Activated T-helper 1 cell treated with anti-CD3 and anti-CD28 coated beads, Interleukin-2, amount 50 U/mL, for 16 hours (primary cell): ENCODE measurements at places on chromosomes 16 and 17.

GRCh38 chr16:17382949-17383863 lies 87.6 kb downstream of the XYLT1 start:
- no peak for DNase-seq

GRCh38 chr17:43935204-43935925 lies 6.9 kb downstream of the PPY start:
- DNase-seq = no peak

DNA sequence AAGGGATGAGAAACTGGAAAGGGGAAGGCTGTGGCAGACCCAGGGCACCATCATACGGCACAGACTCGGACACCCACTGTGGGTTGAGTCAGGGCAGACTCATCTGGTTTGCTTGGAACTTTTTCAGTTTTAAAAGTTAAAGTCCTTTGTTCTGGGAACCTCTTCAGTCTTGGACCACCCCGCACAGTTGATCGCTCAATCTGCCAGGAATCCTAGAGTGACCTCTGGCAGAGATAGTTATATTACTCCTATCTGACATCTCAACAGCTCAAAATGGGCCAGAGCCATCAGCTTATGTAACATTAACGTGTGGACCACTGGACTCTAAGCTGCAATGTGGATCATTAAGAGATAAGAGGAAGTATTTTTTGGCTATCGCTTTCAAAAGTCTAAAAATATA lies 164.3 kb downstream of the ABCA8 start:
- DNase-seq = no peak

DNA sequence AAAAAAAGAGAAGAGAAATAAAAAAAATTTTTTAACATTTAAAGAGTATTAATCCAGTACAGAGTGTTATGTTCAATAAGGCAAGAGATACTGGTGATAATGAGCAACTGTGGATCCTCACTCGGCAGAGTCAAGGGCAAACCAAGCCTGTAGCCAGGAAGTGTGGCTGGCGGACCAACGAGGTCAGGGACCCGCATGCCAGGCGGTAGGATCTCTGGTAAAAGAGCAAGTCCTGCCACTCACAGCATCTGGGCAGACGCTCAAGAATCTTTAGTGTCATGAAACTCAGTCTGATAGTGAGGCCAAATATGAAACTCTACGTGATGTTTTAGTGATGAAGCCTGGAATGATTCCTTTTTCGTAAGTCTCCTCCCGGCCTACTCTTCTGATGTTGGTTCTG lies 8.3 kb upstream of the GEMIN4 start:
- DNase-seq = no peak

DNA sequence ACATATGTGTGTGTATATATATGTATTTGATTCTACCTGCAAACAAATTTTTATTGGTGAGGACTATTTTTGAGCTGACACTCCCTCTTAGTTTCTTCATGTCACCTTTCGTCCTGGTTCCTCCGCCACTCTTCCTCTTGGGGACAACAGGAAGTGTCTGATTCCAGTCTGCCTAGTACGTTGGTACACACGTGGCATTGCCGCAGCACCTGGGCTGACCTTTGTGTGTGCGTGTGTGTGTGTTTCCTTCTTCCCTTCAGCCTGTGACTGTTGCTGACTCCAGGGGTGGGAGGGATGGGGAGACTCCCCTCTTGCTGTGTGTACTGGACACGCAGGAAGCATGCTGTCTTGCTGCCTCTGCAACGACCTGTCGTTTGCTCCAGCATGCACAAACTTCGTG lies 29.4 kb upstream of the CACNG5 start:
- DNase-seq = no peak

DNA sequence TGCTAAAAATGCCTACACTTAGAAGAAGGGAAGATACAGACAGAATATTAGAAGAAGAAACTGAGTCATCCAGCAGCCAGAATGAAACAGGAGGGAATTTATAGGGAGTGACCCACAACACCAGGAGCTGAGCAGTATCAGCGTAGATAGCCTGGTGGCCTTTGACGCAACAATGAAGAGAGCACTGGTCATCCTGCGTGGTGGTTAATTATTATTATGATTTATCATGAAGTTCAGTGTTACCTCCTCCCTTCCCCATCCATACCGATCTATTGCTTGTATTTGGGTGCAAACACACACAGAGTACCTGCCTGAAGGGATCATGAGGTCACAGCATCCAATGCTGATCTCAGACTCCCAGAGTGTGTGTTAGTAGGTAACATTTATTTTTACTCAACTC lies 38.5 kb downstream of the ERCC4 start:
- no peak for DNase-seq
